ENCODE measurements at places on chromosomes 7 and 10. TPM values are rescaled to one million over a fixed set of nuclear protein-coding genes. Genes with fewer than 3 reads are reported as not detected.

ARHGAP22 gene
- not detected for polyA plus RNA-seq

DNA sequence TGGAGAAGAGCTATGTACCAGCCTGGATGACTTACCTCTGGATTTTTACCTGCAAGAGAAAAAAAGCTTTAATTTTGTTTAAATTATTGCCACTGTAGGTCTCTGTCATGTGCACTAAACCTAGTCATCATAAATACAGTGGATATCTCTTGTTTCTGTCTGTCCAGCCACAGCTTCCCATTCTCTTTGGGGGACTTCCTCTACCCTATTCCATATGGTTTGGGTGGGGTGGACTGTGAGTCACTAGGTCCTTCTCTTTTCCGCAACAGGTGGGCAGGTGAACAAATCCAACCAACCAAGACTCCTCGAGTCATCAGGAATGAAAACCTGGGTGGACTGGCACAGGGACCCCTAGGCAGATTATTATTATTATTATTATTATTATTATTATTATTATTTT, 87.3 kb upstream of the CYTH3 start:
- H3K27ac ChIP-seq: no peak overlapping the region
- H3K36me3 ChIP-seq: no peaks in the 10 kb centered on the region
- no peak overlapping the region for H3K4me3 ChIP-seq
- no peaks in the 10 kb centered on the region for H3K27me3 ChIP-seq
- no peak for DNase-seq

DNA sequence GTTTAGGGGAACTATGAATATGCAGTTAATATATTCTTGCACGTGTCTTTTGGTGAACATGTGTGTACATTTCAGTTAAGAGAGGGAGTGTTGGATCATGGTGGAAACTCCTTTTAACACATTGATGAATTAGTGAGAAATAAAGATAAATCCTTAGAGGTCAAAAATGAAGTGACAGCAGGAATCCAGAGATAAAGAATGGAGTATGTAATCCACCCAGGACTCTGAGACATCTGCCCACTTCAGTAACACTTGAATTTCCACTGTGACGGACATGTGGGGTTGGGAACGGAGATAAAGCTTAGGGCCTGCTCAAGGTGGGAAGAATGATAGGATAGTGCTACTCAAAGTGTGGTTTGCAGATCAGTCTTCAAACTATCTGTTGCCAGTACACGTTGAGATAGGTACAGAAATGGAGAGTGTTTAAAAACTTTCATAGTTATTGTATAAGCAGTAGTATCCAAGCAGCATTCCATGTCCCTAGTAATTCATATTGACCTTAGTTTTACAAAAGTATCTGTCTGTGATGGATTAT, 6.6 kb upstream of the RELN start:
- H3K4me1 ChIP-seq: no peaks in the 10 kb centered on the region
- peaks cover 9% of the 10 kb centered on the region for H3K27me3 ChIP-seq
- no peak for DNase-seq
- no peak overlapping the region for H3K27ac ChIP-seq

GRCh38 chr10:6558272-6558671, 21.8 kb downstream of the PRKCQ start:
- H3K27ac ChIP-seq: no peak overlapping the region
- H3K4me1 ChIP-seq: no peaks in the 10 kb centered on the region
- H3K27me3 ChIP-seq: no peaks in the 10 kb centered on the region
- H3K4me3 ChIP-seq: no peak overlapping the region

GRCh38 chr7:117612637-117613036, 132.8 kb downstream of the CFTR start:
- H3K27ac ChIP-seq: no peak overlapping the region
- no peak overlapping the region for H3K4me3 ChIP-seq
- no peaks in the 10 kb centered on the region for H3K27me3 ChIP-seq
- peaks cover 2% of the 10 kb centered on the region for H3K36me3 ChIP-seq
- DNase-seq: peak; percentile 36
